T-helper 9 cell (primary cell): ENCODE measurements at places on chromosomes 13 and 19.

DNA sequence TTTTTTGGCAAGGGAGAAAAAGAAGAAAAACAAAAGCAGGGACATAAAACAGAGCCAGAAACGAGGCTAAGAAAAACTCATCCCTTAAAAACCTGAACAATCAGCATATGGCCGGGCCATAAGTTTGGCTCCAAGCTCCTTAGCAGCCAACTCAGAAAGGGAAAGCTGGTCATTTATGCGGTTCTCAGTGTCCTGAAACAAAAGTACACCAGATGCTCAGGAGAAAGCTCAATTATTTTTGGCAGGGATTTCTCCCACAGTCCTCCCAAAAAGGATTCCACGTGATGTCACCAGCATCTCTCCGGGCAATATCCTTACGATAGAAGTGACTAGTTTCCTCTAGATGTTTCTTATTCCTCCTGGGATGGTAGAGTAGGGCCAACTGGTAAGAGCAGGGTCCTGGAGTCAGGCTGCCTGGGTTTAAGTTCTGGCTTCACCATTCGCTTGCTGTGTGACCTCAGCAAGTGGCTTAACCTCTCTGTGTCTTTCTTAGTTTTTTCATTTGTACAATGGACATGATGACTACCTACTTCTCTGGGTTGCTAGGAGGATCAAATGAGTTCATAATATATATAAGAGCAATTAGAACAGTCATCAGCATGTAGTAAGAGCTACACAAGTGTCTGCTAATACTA is 34.0 kb downstream of the PIN1 start:
- DNase-seq, result no peak

DNA sequence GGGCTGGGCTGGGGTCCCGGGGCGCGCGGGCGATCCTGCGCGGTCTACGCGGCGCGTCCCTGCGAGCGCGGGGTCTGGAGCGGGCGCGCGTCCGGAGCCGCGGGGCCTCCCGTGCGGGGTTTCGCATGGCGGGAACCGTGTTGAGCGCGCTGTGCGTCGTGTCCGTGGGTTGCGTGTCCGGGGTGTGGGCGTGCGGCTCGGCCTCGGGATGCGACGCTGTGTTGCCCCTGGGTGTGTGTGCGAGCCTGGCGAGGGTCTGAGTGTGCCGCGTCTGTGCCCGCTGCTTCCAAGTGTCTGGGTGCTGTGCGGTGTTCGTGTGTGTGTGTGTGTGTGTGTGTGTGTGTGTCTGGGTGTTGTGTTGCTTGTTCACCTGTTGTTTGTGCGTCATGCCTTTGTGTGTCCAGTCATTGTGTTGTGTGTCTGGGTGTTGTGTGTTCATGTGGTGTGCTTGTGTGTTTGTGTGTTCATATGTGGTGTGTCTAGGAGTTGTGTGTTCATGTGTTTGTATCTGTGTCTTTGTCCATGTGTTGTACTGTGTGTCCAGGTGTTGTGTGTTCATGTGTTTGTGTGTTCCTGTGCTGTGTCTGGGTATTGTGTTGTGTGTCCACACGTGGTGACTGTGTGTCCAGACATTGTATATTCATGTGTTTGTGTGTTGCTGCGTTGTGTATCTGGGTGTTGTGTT is 552 bp downstream of the PLK5 start:
- DNase-seq, result no peak

GRCh38 chr19:47681936-47682335 is 31.3 kb upstream of the EHD2 start:
- DNase-seq, result no peak

- no peak for DNase-seq
Measured at GRCh38 chr19:39253374-39254149, 4.9 kb upstream of the IFNL4 start.

GRCh38 chr19:1000095-1000494 is at the start of gene GRIN3B:
Gene GRIN3B, plus strand, starts transcription at chr19:1000419. Its CDS starts 19 bp downstream, at chr19:1000438.
- peak; percentile 55 for DNase-seq

GRCh38 chr19:42577016-42577415 is 17.7 kb downstream of the CEACAM8 start:
- no peak for DNase-seq

GRCh38 chr13:93235258-93236015 is 8.8 kb downstream of the GPC6 start:
- no peak for DNase-seq

DNA sequence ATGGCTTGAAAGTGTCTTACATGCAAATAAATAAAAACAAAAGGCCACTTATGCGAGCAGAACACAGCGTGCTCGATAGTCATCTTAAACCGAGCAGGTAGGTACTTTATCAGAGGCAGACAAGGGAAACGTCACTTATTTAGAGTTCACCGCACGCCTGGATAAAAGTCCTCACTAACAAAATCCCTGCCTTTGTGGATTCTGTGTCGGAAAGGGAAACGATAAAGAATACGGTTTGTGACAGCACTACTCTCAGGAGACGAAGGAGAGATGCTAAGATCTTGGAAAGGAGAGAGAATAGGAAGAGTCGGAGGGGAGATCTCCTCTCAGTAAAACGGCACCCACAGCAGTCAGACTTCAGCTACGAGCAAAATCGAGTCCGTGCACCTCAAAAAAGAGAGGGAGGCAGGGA is 581 bp downstream of the RCBTB1 start:
- DNase-seq, result no peak

DNA sequence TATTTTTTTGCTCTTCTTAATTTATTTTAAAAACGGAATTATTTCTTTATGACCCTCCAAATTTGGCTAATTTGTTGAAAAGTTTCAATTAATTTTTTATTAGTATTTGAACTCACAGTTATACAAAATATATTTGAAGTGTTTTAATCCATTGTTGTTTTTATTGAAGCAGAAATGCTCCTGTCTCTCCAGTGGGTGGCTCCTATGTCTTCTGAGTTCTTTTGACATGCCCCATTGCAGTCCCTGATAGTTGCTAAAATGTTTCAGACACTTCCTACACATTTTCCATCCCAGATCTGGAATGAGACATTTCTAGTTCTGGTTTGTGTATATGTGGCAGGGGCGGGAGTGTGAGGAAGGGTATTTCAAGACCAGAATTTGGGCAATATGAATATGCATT is 579.4 kb upstream of the PRR20A start:
- no peak for DNase-seq

GRCh38 chr13:95620030-95620824 is 24.3 kb downstream of the DZIP1 start:
- DNase-seq, result no peak

DNA sequence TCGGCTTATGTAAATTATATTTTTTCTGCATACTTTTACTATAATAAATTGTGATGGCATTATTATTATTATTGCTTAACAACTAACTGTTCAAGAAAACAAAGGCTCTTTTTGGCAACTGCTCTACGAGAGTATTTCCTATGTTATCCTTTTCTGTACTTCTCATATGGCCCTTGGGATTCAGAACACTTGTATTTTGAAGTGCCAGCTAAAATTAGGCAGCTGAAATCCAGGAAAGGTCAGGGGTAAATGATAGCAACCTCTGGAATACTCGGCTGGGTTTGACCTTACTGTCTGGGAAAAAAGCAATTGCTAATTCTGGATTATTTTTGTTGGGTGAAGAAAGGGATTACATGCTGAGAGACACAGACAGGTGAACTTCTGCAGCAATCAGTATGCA is 23.9 kb downstream of the EDNRB start:
- no peak for DNase-seq

DNA sequence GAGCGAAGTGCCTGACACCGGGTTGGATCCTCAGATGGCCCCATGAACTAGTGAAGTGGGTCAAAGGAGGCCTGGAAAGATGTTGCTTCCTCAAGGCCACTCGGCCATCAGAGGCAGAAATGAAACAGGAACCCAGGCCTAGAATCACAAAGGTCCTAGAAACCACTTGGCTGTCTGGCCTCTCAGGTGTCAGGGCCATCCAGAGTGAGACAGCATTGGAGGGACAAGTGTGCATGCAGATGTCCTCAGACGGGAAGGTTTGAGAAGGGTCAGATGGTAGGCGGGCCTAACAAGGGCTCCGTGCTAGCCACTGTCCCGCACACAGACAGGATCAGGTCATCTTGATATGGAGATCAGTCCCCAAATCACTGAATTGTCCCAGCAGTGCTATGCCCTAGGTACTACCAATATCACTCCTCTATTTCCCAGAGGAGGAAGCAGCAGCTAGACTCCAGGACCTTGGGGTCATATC is 14.3 kb downstream of the CCDC97 start:
- no peak for DNase-seq

DNA sequence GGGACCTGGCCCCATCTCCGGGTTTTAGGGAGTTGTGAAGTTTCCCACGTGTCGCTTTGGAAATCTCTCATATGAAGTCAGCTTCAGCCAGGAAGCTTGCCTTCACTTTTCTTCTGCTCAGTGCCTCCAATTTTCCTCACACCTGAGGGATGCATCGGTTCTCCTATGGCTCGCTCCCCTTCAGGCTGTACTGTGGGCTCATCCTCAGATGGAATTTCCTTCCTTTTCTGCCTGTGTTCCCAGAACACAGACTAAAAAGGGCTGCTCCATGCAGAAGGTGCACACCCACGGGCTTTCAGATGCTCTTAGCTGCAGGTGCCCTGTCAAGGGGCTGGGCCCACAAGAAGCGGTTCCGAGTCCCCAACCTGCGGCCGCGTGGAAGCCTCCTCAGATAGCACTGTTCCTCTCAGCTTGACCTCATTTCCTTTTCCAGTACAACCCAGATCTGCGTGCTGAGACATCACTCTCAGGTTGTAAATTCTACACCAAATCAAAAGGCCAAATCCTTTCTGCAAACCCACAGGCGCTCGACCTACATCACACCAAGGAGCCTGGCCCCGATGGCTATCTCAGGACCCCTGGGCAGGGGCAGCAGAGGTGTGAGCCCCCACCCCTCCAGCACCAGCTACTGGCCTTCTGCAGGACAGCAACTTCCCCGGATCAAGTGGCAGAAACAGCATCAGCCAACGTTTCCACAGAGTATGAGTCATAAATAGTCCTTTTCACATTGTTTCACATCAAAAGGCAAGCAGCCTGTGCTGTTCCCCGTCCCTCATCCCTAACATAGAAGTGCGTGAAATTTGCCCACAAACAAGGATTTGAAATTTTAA is 275.9 kb downstream of the ZNF536 start:
- no peak for DNase-seq

GRCh38 chr13:36998624-36999041 is 507 bp downstream of the ALG5 start:
- DNase-seq, result peak; percentile 8

DNA sequence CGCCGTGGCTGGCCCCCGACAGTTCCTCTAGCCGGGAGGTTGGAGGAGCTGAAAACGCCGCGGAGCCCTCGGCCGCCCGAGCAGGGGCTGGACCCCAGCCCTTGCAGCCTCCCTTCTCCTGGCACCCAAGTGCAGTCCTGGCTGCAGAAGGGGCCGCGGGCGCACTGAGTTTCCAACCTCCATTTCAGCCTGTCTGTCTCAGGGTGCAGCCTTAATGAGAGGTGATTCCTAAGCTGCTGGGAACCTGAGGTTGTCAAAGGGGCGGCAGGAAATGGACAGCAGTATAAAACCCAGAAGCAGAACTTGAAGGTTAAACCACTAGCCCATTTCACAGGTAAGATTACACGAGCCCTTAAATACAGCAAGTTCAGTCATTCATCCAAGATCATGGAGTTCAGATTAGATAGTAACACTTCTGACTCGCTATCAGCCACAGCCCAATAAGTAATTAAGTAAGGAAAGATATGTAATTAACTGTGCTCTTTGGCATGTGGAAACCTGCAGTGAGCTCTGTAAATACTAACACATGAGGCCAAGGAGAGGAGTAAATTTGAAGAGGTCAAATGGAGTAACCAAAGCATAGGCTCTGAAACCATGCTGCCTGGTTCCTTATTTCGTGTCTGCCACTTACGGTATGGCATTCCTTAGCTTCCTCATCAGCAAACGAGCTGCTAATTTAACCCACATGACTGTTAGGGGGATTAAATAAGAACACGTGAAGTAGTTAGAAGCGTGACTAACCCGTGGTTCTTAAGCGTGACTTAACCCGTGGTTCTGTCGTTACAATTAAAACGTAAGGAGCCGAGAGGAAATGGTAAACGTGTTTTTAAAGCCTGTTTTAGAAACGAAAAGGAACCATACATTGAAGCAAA is 686 bp downstream of the SETDB2 start:
- DNase-seq, result no peak

DNA sequence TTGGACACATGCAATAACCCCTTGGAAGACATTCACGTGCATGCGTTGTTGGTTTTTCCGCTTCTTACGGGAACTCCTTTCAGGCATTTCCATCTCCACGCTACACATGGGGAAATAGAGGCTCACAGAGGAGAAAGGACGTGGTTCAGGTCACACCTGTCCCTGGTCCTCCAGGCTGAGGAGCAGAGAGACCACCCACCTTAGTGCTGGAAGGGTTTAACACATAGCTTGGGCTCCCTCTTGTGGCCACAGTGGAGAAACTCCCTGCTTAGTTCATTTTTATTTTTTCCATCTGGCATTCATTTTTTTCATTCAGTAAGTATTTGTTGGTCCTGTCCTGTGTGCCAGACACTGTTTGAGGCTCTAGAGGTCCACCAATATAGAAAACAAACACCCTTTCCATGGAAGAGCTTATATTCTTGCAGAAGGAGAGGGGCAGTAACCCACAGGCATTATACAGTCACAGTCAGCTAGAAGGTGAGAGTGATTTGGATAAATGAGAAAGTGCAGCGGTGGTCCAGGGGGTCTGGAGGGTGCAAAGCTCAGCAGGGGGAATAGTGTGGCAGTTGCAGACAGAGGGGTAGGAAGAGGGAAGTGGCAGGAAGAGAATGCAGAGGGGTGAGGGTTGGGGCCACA is 24.2 kb upstream of the TTYH1 start:
- DNase-seq, result peak; percentile 62

- no peak for DNase-seq
Measured at GRCh38 chr13:36921631-36922301, 1.7 kb upstream of the SMAD9 start.

DNA sequence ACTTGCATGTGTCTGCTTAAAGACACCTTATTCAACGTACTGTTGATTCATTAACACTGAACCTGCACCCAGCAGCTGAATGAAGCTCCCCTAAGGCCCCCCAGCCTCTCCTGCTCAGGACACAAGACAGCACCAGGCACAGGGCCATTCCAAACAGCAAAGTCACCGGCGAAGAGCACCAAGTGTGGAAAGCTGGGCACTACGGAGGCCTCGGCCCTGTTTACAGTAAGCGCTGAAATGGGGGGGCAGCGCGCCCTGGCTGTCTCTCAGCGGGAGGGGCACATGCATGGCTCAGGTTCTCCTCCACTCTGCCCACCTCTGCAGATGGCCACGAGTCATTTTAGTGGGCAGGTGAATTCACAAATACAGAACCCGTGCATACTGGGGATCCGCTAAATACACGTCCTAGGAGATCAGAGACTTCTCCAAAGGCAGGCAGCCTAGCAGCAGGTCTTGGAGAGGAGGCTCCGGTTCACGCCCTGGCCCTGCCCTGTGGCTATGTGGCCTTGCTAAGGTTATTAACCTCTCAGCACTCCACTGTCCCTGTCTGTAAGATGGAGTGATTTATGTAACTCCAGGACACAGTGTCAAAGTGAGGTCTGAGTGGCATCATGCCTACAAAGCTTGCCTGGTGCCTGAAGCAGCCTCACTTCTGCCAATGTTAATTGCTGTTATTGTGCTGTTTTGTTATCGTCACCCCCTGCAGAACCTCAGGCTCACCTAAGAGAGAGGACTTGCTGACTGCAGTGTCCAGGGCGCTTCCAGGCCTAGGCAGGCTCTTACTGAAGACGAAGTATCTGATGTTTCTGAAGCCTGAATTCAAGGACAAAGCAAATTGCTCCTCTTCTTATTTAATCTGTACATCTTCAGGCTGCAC is 207.4 kb upstream of the SOX1 start:
- no peak for DNase-seq
